ENCODE measurements at places on chromosomes 16 and 17.

- DNase-seq = no peak
Observed at GRCh38 chr17:8413328-8413727, 15.7 kb upstream of the RNF222 start.

GRCh38 chr16:83953796-83954576 is 946 bp downstream of the OSGIN1 start:
- no peak for DNase-seq

DNA sequence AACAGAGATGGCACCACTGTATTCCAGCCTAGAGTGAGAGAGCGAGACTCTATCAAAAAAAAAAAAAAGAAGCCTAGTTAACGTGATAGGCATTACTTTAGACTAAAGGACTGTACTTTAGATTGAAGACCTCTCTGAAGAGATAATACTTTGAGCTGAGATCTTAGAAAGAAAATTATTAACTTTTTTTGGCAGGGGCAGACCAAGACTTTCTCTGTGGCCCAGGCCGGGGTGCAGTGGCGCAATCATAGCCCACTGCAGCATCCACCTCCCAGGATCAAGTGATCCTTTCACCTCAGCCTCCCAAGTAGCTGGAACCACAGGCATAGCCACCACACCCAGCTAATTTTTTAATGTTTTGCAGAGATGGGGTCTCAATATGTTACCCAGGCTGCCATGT is 75.7 kb upstream of the TNRC6A start:
- DNase-seq = no peak

DNA sequence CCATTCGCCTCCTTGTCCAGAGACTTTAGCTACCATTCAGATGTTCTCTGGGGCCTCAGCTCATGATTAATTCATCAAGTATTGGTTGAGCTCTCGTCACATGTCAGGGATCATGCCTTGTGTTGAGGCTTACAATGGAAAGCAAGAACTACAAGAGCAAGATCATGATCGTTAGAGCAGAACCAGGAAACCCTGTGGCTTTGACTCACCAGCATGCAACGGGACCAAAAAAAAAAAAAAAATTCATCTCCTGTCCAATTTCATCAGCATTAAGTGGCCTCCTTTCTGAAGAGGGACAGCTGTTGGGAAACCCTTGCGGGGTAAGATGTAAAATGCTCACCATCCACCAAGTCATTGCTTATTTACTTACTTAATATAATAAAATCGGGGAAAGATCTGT is 12.1 kb upstream of the USP10 start:
- peak; percentile 78 for DNase-seq

DNA sequence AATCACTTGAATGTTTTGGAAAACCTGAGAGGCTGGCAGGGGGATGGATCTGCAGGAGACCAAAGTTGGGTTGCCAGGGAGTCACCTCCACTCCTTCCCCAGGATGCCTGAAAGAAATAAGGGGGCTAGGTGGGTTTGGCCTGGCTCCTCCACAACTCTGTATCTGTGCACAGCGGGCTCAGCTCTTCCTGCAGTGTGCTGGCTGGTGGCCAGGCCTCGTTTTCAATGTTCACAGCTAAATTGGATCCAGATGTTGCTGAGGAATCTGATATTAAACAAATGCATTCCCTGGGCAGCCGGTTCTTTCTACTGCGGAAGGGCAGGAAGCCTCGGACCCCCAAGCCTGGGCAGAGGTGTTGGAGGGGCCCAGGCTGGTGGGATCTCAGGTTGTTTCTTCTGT is 106.2 kb downstream of the N4BP1 start:
- no peak for DNase-seq

Measured in GM04503 (cell line).